Esophagus squamous epithelium (tissue), 5 donors: ENCODE measurements at places on chromosomes 7 and 10.
A peak's percentile ranks its signal among the peaks of the same experiment; 100 is the strongest.

DNA sequence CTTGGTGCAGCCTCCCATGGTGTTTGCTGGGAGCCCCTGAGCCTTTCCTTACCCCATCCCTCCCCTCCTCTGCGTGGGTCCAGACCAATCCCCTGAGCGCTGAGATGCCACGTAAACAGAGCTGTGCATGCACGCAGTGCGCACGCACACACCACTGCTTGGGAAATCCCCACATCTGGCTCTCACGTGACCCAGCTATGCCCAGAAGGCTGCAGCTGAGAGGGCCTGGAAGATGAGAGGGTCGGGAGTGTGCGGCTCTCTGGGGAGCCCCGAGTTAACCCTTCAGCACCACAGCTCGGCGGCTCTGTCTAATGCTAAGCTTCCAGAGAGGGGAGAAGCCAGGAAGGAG is 177.2 kb downstream of the SH3PXD2A start:
- peak; percentile 24 for DNase-seq

DNA sequence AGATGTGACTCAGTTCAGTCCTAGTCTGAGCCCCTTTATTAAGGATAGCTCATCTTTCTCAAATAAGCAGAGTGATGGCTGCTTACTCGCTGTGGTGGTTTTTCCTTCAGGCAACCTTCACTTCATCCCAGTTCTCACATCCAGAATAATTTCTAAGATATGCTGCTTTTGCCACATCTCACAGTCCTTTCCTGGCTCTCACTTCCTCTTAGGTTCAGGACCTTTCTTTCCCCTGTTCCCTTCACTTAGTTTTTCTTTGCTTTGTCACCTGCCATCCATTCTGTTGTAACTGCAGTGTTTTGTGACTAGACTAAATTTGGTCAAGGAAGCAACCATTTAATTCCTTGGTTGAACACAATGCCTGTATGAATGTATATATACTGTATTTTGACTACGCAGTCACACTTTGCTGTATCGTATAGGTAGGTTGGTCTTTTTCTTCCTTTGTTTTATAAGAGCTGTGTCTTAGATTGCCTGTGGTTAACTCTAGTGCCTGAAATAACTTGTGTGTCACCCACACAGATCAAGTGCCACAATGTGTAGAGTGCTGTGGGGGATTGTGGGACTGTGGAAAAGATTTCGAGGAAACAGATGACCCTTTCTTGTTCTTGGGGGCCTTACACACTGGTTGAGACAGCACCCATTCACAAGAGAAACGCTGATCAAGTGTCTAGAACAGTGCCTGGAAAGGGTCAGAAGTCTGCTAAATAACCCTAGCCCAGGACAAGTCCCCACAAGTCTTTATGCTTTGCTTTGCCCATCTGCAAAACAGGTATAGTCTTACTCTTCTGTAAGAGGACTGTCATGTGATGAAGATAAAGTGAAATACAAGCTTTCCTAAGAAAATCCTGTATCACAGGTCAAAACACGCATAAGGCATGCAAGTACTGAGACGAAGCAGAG is 2.6 kb downstream of the ZNF655 start:
- DNase-seq = no peak

DNA sequence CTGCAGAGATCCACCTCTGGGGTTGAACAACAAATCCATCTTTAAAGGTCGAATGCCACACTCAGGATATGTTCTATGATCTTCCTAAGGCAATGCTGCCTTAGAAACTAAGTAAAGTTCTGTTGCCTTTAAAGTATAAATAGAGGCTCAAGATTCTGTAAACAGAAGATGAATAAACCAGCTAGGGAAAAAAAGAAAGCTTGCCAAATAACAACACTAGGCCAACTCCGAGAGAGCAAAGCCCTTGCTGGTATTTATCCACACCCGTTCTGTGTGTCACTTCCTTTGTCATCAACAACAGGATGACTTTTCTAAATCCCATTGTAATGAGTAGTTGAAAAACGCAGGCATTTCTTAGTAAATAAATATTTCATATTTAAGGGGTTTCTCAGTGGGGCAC is 330.0 kb upstream of the GLI3 start:
- no peak for DNase-seq

DNA sequence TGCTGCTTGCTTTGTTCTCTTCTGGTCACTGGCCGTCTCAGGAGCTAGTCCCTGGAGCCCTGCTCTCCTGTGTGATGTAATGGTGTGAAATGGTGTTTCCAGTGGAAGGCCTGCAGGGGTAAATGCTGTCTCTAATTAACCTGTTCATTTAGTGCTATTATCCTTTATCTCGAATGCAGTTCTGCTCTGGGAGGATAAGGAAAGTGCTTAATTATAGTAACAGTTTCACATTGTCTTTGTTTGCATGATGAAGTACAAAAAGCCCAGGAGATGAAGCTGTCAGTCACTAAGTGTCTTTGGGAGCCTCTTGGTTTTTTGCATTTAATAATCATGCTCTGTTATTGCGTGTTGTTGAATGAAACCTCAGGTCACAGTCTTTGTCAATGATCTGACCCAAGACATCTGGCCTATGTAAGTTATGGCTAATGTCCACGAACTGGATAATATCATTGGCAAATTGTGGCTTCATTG is 755.3 kb upstream of the GALNT17 start:
- DNase-seq = no peak

GRCh38 chr10:117936141-117936540 is 110.6 kb downstream of the RAB11FIP2 start:
- DNase-seq = no peak

DNA sequence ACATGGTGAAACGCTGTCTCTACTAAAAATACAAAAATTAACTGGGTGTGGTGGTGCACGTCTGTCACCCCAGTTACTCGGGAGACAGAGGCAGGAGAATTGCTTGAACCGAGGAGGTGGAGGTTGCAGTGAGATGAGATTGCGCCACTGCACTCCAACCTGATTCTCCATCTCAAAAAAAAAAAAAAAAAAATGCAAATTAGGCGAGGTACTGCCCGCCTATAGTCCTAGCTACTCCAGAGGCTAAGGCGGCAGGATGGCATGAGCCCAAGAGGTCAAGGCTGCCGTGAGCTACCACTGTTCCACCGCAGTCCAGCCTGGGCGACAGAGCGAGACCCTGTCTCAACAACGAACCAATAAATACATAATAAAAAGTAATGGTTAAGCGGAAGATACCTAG is 1.1 kb upstream of the EIF4H start:
- DNase-seq = no peak

DNA sequence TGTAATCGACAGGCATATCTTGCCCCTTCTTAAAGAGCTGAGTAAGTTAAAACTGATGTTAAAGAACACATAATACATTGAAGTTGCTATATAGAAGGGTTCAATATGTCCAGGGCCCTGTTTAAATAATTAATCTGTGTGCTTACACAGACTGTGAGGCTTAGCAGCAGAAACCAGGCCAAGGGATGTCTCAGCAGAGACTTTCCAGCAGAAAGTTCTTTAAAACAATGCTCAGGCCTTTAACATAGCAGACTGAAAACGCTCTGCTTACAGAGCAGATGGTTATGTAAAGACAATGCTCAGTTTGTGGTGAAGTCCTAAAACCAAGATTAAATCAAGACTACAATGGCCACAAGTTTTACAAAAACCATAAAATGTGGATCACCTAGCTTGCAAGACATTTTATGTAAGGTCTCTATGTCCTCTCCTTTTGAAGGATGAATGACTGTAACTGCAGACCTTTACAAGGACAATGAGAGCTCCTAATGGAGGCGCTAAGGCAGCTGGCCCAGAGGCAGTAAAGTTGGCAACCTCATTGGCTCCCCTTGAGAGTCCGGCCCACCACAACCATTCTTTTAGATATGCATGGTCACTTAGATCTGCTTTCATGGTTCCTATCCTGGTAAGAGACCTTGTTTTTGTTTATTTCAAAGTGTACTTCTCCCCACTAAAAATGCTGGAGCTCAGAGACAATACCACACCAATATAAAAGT is 56.3 kb downstream of the FZD1 start:
- DNase-seq = no peak

DNA sequence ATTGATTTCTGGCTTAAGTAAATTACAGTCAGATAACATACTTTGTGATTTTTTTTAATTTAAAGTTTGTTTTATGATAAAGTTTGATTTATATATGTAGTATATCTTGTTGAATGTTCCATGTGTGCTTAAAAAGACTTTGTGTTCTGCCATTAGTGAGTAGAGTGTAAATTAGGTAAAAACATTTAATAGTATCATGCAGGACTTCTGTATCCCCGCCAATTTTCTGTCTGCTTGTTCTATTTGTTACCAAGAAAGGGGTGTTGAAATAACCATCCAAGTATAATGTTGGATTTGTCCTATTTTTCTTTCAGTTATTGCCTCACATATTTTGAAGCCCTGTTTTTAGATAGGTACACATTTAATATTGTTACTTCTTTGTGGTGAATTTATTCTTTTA is 172.1 kb downstream of the CAMK1D start:
- DNase-seq = no peak

- DNase-seq = no peak
Measured at GRCh38 chr10:49278497-49278981, 20.4 kb upstream of the C10orf71 start.

GRCh38 chr10:52621635-52622079 is 150.9 kb downstream of the MBL2 start:
- DNase-seq = no peak

DNA sequence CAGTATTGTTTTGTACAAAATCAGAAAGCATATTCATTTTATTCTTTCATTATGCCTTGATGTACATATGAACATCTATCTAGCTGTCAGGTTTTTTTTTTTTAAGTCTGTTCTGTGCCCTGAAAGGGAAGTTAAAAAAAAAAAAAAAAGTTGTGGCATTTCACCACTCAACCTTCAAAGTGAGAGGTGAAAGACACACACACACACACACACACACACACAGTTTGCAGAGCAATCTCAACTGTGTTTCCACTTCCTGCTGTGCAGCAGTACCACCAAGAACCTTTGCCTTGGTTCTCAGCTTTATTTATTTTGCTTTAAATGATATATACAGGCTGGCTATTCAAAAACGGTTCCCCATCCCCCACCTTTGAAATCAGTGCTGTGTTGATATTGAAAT is 955.6 kb downstream of the GATA3 start:
- no peak for DNase-seq

DNA sequence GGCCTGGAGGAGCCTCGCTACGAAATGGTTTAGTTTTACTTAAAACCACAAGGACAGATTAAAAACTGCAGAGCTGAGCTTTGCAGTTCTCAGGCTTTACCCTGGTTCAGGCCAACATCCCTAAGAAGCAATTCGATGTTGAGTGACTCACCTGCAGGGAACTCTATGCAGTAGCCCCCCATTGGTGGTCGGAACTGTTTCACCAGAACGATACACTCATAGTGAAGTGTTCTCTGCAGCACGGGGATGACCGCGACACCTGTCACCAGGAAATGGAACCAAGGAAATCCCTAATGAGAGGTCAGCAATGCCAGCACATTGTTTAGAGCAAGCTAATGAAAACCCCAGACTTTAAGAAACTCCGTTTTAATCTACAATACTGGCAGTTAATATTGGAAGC is 18.0 kb downstream of the NUDT5 start:
- no peak for DNase-seq

- no peak for DNase-seq
Measured at GRCh38 chr10:1328981-1329614, 272.9 kb downstream of the WDR37 start.

- DNase-seq = no peak
Measured at GRCh38 chr7:90067171-90067570, 87.1 kb upstream of the STEAP1 start.

- DNase-seq = no peak
Measured at GRCh38 chr7:157840174-157840913, 503.5 kb downstream of the DNAJB6 start.

DNA sequence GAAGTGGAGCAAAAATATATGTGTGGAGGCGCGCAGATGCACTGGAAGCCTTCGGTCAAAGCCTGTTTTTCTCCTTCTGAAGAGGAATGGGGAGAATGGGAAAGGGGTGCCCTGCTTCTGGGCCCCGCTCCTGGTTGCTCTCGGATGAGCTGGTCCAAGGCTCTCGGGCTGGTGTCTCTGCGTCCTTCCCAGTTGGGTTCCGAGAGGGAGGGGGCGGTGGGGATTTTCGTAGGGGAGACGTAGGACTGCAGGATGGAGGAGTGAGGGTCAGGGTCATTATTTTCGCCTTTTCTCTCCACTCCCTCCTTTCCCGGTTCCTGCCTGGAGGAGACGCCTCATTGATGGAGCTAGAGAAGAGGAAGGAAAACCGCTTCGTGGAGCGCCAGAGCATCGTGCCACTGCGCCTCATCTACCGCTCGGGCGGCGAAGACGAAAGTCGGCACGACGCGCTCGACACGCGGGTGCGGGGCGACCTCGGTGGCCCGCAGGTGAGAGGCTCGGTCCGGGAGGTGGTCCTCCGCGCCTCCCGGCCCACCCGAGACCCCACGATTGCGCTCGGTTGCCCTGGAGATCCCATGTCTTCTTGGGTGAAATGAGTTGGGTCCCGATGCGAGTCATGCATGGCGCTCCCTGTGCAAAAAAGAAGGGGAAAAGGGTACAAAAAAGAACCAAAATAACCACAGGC is 790 bp downstream of the ADAM22 start:
- DNase-seq = no peak

DNA sequence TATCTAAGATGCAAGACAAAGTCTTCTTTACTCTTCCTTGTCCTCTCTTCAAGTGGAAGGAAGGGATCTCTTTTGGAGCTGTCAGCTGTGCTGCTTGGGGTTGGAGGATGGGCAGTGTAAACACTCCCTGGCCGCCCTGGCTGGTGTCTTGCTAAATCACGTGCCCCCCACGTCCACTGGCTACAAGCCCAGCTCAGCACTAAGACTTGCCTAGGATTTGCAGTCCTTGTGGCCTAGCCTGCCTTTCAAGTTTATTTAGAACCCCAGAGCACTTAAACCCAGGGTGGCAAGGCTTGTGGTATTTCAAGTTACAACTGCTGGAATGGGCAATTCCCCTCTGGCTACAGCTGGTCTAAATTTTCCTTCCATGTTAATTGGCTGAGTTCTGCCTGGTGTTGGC is 272.4 kb upstream of the MYO3A start:
- DNase-seq = no peak

DNA sequence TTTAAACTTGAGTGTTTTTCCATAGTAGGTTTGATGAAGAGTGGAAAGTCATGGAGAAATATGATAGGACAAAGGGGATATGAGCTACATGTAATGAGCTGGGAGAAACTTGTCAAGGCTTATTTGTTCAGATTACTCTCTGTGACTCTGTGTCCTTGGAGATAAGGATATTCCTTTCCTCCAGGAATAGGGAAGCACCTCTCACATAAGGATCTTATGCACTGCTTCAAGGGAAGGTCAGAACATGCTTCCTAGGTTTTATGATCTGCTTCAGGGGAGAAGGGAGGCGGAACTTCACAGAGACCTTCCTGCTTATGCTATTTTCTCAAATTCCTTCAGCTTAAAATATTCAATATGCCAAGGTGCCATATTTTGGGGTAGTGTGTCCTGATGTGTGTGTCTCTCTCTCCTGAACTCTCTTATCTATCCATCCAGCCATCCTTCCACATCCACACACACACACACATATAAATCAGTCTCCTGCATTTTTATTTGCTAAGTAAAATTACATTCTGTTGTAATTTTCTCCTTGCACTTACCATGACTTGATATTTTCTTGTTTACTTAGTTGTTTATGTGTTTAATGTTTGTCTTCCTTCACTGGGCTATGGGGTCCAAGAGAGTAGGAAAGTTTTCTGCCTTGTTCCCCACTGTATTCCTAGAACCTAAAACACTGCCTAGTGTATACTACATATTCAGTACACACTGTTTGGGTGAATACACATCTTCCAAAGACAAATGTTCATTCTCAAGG is 26.4 kb downstream of the ARL4A start:
- no peak for DNase-seq

- DNase-seq = no peak
Measured at GRCh38 chr7:111540199-111540815, 22.0 kb downstream of the IMMP2L start.

- no peak for DNase-seq
Measured at GRCh38 chr7:78594156-78594555, 795.6 kb downstream of the PHTF2 start.
